Activated CD8-positive, alpha-beta memory T cell treated with anti-CD3 and anti-CD28 coated beads for 4 hours (primary cell): ENCODE measurements at places on chromosomes 11 and 22.

DNA sequence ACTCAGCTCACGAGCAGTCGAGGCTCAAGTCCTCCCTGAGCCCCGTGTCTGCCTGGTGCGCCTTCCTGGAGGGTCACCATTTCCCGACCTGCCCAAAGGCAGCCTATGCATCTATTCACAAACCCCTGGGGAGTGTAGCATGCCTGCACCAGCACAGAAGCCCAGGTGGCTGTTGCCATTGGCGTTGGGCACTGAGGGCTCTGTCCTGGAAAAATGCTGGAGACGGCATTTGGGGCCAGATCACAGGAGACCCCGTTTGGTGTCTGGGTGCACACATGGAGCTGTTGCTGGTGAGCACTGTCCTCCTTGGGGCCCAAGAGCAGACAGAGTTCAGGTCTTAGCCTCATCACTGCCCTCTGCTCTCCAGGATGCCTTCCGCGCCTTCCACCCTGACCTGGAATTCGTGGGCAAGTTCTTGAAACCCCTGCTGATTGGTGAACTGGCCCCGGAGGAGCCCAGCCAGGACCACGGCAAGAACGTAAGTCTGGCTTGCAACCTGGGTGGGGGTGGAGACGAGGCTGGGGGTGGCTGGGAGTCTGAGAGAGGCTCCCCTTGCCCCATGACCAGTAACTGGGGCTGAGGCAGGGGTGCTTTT, 9.4 kb downstream of the FADS2 start:
- no peak for DNase-seq

- no peak for DNase-seq
Observed at GRCh38 chr22:17949642-17950473, 74.5 kb downstream of the MICAL3 start.

GRCh38 chr22:37161443-37161842, 11.7 kb upstream of the IL2RB start:
- no peak for DNase-seq

GRCh38 chr11:76074148-76075095, 131.9 kb downstream of the WNT11 start:
- no peak for DNase-seq

GRCh38 chr11:58659910-58660570, 37.6 kb downstream of the CNTF start:
- DNase-seq, result no peak

GRCh38 chr11:87137711-87138110, 100.0 kb downstream of the TMEM135 start:
- no peak for DNase-seq

DNA sequence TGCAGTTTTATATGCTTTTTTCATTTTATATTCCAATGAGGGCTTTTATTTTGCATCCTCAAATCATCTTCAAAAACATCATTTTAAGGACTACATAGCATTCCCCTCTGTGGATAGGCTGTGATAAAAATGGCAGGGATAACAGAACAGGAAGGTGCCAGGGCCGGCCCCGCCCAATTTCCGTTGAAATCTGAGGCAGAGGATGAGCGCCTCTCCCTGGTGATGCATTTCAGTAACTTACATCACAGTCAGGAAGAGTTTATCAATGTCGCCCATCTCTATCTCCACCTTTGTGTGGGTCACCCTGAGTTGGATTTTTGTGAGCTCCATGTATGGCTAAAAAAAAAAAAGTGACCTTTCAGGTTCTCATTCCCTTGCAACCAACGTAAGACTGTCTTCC, 201.6 kb downstream of the DSCAML1 start:
- DNase-seq, result no peak

- DNase-seq, result no peak
Observed at GRCh38 chr11:133508468-133508867, 23.8 kb downstream of the OPCML start.

DNA sequence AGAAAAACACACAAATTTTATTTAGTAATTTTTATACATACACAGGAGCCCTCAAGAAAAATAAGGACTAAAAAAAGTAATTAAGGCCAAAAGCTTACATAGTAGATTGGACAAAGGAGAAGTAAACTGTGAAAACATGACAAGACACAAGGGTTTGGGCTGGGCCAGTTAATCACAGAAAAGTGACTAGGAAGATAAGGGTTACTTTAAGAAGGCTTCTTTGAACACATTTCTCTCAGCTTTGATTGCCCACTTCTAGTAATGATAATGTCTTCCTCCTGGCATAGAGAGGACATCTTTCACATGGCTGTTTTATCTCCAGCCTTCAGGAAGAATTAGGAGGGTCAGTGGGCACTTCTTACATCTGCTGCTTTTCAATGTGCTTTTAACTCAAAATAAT, 3.4 kb downstream of the RNF141 start:
- no peak for DNase-seq

DNA sequence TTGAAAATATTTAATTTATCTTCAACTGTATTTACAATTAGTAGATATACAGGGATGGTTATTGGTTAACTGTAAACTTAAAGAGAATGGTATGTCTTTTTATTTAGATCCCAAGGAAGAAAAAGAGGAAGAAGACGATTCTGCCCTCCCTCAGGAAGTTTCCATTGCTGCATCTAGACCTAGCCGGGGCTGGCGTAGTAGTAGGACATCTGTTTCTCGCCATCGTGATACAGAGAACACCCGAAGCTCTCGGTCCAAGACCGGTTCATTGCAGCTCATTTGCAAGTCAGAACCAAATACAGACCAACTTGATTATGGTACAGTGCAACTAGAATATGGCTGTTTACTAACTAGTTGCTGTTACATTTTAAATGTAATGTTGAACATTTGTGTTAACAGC, 12.7 kb upstream of the CNTF start:
- no peak for DNase-seq

- DNase-seq, result no peak
Observed at GRCh38 chr22:44276041-44276440, 36.7 kb downstream of the SHISAL1 start.

- no peak for DNase-seq
Observed at GRCh38 chr22:26585104-26585790, 4.7 kb downstream of the TPST2 start.

DNA sequence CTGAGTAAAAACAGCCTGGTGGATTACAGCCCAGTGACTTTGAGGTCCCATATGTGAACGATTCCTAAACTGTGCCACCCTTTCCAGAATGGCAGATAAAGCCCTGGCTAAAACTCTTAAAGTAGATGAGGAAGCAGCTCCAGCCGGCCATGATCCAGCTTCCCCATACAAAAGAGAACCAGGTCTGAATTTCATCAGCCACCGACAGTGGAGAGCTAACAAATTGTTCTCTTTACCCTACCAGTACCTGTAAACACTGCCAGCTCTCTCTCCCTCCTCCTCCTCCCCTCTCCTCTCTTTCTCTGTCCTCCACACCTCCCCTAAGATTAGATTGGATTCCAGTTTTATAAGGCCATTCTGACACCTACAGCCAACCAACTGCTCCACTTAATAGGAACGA, 176.9 kb downstream of the DSCAML1 start:
- DNase-seq, result no peak

- DNase-seq, result no peak
Observed at GRCh38 chr22:37001826-37002225, 17.4 kb downstream of the TST start.
